ENCODE measurements at places on chromosomes 12 and 14.

DNA sequence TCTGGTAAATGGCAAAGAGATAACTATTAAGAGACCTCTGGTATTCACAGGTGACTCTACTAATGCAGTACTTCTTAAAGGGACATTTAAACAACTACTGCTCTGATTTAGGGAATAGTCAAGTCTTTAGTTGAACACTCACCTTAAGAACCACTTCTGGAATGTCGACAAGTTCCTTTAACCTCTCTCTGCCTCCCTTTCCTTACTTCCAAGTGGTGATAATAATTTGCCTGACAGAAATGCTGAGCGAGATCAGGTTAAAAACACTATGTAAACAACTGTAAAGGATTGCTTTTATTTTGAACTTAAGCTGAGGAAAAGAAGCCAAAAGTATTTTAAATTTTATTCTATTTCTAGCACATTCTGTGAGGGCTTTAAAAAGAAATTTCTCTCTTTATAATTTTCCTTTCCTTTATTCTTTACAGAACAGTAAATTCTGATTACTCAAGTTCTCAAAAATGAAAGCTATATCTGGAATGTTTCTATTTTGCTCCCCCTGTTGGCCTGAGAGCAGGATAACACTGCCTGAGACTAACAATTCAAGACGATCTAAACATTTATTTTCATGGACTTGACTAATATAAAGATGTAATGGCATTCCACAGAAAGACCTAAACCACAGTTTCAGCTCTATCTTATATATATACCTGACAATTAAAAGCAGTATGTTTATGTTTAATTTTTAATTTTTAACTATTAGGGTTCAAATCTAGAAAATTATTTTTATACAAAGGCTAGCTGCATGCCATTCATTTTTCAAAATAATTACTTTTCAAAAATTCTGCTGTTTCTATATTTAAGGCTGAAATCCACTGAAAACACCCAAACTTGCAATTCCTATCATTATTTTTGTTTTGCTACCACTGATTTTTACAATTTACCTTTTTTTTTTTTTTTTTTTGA is 29.2 kb downstream of the ZCCHC8 start:
- DNase-seq, result peak; percentile 79

DNA sequence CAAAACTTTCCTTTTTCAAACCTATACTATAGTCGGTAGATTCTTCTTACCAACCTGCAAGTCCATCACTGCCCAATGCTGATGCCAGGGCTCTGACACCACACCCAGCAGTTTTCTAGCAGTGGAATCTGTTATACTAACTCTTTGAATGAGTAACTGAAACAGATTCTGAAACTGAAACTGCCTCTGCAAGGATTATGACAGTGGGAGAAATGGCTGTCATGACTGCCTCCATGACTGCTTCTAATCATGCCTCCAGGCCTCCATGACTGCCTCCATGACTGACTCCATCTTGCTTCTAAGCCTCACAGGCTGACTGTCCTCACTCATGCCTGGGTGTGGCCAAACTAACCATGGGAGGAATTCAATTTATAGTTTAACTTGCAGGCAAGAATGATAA is 29.4 kb upstream of the OXA1L start:
- DNase-seq, result no peak

DNA sequence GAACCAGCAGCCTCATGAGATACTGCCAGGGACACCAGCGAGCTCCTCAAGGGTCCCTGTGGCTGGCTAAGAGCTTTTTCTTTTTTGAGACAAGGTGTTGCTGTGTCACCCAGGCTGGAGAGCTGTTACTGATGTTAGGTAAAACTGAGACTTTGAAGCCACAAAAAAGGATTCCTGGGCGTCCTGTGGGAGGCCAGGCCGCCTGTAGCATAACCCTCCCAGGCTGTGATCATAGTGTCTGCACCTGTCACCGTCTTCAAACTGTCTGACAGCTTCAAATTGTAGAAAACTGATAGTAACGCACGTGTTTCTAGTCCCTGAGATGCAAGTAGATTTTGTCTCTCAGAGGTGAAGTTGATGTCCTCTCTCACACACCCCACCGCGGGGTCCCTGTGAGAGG is 4.1 kb downstream of the ZFYVE21 start:
- DNase-seq, result no peak

DNA sequence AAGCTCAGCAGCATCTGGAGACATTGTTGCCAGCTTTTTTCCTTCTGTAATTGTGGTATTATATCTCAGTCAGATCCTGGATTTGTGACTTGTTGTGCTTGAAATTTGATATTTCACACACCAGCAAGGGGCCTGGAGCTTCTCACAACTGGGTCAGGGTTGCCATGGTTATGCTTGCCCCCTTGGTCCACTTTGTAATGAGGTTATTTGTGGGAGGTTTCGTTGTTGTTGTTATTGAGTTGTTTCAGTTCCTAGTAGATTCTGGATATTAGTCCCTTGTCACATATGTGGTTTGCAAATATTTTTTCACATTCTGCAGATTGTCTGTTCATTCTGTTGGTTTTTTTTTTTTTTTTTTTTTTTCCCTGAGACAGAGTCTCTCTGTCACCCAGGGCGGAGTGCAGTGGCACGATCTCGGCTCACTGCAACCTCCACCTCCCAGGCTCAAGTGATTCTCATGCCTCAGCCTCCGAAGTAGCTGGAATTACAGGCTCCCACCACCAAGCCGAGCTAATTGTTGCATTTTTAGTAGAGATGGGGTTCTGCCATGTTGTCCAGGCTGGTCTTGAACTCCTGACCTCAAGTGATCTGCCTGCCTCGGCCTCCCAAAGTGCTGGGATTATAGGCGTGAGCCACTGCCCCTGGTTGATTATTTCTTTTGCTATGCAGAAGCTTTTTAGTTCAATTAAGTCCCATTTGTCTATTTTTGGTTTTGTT is 80.6 kb upstream of the ETV6 start:
- DNase-seq, result no peak

DNA sequence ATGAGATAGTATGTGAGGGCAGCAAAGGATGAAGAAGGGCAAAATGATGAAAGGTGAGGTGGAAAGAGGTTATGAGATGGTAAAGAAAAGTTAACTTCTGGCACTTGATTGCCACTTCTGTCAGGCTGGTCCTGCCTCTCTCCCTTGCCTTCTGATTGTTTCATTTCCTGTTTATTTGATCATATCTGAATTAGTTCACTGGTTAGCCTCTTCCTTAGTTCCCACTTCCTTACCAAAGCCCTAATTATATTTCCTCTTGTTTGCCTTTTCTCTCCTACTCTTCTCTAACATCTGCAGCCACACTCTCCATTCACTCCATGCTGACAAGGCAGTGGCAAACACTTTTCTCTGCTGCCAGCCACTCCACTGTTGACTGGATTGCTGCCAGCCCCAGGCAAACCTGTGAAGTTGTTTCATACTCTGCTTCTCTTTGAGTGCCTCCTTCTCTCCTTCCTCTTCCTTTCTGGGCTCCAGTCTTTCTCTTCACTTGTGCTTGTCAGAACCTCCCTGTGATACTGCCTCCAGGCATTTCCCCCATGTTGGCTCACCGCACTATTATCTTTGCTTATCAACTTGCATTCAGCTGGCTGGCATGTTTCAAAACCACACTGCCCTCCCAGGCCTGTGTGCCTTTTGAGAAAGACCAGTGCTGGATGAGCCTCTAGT is 8.1 kb downstream of the PNP start:
- DNase-seq, result no peak

DNA sequence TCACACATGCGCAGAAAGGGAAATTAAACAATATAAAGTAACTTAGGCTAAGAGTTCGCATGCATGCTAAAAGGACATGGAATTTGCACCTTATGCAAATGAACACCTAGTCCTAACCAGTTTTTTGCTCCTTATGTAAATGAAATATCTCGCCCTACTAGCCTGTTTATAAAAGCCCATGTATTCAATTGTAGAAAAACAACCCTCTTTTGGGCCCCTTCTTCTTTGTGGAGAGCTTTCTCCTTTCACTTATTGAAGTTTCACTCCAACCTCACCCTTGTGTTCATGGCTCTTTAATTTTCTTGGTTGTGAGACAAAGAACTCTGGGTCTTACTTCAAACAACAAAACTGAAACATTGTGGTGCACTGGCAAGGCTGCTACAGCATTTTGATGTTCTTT is 333.4 kb upstream of the ATXN7L3B start:
- no peak for DNase-seq

DNA sequence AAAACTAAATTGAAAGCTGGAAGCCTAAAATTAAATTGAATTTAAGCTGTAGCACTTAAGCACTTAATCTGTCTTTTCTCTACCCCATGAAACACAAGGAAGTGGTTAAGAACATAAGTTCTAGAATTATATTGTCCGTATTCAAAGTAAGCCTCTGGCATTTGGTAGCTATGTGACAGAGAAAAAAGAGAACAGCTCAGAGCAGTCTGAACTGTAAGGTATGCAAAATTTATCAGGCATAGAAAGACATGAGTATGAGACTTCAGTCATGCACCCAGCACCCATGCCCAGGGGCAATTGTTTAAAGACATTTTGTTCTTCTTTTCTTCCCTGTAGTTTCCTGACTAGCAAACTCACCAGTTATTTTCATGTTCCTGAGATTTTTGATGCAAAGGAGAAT is 116.7 kb downstream of the KCNMB4 start:
- DNase-seq, result no peak

DNA sequence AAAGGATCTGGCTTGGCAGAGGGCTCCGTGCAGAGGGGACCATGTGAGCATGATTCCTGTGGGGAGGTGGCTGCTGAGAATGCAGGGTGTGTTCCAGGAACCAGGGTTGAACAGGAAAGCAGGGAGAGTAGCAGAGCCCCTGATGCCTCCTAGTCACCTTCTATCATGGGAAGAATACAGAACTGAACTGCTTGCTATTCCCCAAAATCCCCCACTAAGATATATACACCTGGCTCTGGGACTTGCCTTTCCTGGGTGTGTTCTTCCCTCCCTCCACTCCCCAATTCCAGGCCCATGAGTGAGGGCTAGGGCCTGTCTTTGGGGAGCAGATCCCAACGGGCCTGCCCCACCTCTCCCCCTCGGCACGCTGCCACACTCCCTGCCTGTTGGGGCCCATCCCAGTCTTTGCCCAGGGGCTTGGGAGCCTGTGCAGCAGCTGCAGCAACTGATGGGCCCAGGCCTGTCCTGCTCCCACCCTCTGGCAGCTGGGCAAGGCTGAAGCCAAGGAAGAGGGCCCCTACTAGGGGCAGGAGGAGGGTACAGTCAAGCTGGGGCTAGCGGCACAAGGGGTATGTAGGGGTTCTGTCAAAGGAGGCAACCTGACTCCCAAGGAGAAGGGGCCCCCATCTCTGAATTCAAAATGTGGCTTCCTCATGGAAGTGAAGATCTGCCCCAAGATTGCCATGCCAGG is 3.2 kb downstream of the AJUBA start:
- DNase-seq, result no peak

- DNase-seq, result no peak
These were observed 24.0 kb upstream of the GSG1 start for GRCh38 chr12:13127444-13127843.

- no peak for DNase-seq
These were observed 68.6 kb downstream of the ACTN1 start for GRCh38 chr14:68910540-68910939.

DNA sequence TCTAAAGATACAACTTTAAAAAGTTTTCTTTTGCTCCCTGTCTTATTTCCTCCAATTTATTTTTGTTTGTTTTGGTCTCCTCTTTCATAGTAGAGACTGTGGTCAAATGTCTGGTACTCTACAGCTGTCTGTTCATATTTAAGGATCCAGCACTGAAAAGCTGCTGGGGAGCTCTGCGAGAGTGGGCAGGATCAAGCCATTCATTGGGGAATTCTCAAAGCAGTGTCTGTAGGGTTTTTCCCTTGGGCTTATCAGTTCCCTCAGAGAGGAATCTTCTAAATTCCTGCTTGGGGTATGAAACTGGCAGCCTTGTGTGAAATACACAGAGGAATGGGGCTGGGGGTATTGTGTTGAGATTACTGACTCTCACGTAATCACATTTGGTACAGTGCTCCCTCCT is 52.3 kb downstream of the FNTB start:
- no peak for DNase-seq

DNA sequence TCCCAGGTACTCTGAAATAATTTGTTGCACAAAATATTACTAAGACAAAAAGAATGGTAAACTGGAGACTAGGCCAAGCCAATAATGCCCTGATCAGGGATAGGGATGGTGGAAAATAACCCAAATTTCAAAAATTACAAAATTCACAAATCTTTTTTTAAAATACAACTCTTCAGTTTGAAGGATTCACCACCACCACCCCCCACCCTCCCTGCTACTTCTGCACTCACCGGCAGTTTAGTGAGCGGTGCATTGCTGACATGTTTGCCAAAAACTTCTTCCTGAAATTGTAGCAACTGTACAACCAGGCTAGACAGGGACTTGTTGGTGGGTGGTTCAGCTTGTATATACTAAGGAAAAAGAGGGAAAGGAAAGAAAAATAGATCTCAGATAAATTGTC is 2.3 kb downstream of the SMARCC2 start:
- no peak for DNase-seq

Measured in fibroblast of skin of right quadriceps (primary cell).